Glutamatergic neuron (in vitro differentiated cells): ENCODE measurements at places on chromosomes 1 and 21. TPM values are rescaled to one million over a fixed set of nuclear protein-coding genes. Genes with fewer than 3 reads are reported as not detected.

DNA sequence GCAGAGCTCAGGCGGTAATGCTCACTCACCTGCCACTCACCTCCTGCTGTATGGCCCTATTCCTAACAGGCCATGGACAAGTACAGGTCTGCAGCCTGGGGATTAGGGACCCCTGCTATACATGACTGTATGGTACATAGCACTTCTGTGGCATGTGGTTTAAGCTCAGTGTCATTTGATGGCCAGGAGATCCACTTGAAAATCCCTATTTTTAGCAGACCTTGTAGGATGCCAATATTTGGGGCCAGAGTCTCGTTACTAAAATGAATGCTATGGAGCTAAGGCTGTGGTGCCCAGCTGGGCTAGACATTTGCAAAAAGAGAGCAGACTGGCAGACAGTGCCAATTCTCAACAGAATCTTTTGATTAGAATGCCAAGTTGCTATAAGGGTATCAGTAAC is 1.7 kb upstream of the ANGPTL7 start:
- H3K4me3 ChIP-seq: no peak overlapping the region
- no peak overlapping the region for H3K27ac ChIP-seq
- no peaks in the 10 kb centered on the region for H3K36me3 ChIP-seq
- no peak for DNase-seq
- peaks cover 5% of the 10 kb centered on the region for H3K4me1 ChIP-seq

DNA sequence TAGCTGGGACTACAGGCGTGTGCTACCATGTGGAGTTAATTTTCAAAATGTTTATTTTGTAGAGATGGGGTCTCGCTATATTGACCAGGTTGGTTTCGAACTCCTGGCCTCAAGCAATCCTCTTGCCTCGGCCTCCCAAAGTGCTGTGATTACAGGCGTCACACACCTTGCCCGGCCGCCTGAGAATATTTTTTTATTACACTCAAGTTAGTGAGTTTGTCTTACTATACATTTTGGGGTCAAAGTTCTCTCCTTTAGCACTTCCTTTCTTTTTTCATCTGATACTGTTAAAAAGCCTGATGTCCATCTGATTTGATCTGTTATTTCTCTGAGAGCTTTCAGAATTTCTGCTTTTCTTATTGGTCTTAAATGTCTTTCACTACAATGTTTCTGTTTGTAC is 128.8 kb downstream of the KIAA0319L start:
- H3K4me1 ChIP-seq: peaks cover 3% of the 10 kb centered on the region
- no peak overlapping the region for H3K4me3 ChIP-seq
- peaks cover 2% of the 10 kb centered on the region for H3K27me3 ChIP-seq
- peaks cover 6% of the 10 kb centered on the region for H3K36me3 ChIP-seq
- no peak for DNase-seq
- H3K27ac ChIP-seq: no peak overlapping the region

GRCh38 chr1:184494929-184495328 is 108.1 kb downstream of the C1orf21 start:
- no peaks in the 10 kb centered on the region for H3K27me3 ChIP-seq
- DNase-seq: peak; percentile 35
- H3K36me3 ChIP-seq: no peaks in the 10 kb centered on the region
- H3K27ac ChIP-seq: peak overlapping the region; percentile 83

DNA sequence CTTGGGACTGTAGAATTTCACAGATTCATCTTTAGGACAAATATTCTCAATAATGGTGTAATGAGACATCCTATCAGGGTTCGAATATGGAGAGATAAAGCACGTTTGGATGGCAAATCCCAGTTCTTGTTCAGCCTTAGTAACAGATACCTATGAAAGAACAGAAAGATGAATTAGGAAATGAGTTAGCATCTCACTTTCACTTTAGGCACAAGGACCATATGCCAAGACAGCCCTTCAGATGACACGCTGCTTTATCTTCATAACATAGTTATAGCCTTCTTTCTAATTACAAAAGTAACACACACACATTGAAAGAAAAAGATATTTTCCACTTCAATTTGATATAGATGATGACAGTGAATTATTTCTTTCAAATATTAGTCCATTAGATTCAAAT is 173.6 kb downstream of the TGFBR3 start:
- peaks cover 15% of the 10 kb centered on the region for H3K4me1 ChIP-seq
- no peak overlapping the region for H3K27ac ChIP-seq

RRP1 gene
- total RNA-seq: 26.2 TPM
